ENCODE measurements at places on chromosomes 12 and 14.

- peak; percentile 21 for DNase-seq
Measured at GRCh38 chr12:47990351-47991105, 13.7 kb downstream of the COL2A1 start.

DNA sequence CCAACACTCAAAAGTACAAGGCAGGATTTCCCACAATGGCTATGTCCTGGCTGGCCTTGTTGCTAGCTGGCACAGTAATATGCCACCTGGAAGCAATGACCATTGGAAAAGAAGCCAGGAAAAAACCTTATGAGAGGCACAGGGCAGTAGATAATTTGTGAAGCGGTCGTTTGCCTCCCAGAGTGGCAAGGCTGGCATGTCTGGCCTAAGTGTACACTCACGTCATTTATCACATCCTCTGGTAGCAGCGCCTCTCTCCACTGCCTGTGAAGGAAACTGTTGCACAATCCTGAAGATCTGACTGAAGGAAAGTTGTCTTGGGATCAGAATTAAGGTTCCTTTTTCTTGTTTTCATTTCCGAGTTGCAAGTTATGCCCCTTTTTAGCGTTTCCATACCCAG is 408.5 kb downstream of the ZFP36L1 start:
- no peak for DNase-seq

GRCh38 chr14:32786886-32787285 is 151.8 kb upstream of the NPAS3 start:
- DNase-seq: no peak

- DNase-seq: no peak
Measured at GRCh38 chr14:63290741-63291430, 27.8 kb downstream of the GPHB5 start.

- no peak for DNase-seq
Measured at GRCh38 chr12:1246637-1247036, 255.6 kb downstream of the ERC1 start.

DNA sequence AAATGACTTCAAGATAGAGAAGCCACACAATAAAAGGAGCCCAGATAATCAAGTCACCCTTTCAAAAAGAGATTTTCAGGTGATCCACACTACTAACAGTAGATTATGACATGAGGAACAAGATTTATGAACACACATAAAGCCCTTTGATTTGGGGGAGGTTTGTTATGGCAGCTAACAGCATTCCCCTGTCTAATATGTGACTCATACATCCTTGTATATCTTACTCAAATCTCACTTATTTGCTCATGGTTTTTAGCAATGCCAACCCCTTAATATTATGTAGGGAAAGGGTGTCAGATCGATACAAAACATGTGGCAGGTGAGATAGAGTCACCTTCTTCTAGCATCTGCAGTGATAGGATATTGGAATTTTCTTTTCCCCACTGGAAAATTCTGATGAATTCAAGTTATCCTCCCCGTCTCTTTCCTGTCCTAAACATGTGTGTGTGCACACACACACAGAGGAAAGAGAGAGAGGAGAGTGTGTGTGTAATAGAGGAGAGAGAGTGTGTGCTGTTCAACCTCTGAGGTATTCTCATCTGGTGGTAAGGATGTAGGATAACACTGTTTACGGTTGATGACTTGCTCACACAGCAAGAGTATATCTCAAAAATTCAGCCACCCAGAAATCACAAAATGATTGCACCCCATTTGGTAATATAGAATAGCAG is 319.9 kb downstream of the KCNC2 start:
- DNase-seq: no peak

All from NK-92 treated with Interleukin-12 subunit alpha and Interleukin-12 subunit beta, amount 100 ng/mL, for 24 hours (cell line).